Fibroblast of upper back skin (primary cell): ENCODE measurements at places on chromosomes 1 and 21.

DNA sequence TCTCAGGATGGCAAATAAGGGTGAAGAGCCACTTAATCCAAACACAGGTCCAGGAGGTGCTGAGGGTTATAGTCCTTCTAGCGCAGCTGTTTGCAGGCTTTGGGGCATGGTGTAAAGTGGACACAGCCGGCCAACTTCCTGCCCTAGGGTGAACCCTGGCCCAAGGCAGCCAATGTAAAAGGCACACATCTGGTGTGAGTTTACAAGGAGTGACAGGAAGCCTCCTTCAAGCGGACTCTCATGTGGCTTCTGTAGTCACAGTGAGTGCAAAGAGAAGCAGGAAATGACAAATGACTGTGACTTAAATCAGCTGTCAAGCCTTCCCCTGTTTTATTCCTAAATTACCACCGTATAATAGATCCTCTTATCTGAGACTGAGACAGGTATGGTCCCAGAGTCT, 213.0 kb downstream of the CRB1 start:
- DNase-seq: no peak

DNA sequence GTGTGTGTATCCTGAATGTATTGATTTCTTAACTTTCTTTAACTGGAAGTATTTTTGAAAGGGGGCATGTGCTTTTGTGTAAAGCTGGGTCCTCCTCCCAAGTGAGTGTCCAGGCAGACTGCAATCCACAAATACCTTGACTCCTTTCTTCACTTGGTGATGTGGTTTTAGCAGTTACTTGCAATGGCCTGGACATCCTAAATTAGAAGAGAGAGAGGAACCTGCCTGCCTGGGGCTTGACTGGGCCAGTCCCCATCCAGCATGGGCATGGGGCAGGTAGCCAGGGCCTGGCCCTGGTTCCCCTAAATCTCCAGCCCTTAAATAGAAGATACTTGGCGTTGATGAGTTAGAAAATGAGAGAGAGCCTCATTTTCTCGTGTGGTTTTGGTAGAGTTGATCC, 159.7 kb downstream of the PGBD5 start:
- DNase-seq: no peak

- peak; percentile 91 for DNase-seq
Measured at GRCh38 chr1:172826096-172826741, 167.3 kb downstream of the FASLG start.

DNA sequence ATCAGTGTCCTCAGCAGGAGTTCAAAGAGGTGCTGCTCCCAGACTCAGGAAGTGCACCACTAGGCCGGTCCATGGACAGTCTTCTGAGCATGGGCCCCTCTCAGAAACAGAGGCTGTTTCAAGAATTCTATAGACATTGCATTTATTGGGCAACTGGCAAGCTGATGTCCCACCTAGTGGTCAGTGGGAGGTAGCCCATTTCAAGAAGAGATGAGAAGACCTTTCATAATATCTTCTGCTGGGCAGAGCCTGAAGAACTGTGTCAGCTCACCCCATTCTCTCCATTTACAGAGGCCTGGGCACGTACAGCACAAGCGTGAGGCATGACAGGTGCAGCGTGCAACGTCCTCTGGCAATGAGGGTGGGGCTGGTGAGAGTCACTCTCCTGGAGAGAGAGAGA, 216.0 kb downstream of the DYRK1A start:
- DNase-seq: peak; percentile 65

GRCh38 chr1:31101147-31101502, 35.6 kb upstream of the PUM1 start:
- peak; percentile 86 for DNase-seq

DNA sequence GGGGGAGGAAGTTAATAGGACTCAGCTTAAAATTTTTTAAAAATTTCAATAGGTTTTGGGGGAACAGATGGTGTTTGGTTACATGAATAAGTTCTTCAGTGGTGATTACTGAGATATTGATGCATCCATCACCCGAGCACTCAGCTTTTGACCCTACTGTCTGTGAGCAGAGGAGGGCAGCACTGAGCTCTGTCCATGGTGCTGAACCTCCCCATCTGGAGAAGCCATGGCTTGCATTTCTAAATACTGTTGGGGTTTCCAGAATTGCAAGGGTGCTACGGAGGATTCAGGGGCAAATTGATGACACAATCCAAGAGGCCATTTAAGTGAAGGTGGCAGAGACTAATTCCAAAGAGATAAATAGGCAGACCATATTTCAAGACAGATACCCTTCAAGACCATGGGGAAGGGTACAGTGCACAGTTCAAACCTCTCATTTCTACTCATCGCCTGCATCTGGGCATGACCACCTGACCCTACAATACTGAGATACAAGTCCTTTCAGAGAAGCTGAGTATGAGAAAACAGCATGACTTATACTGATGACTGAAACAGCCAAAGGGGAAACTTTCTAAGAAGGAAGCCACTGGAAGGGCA, 17.2 kb downstream of the SYT2 start:
- DNase-seq: peak; percentile 69

DNA sequence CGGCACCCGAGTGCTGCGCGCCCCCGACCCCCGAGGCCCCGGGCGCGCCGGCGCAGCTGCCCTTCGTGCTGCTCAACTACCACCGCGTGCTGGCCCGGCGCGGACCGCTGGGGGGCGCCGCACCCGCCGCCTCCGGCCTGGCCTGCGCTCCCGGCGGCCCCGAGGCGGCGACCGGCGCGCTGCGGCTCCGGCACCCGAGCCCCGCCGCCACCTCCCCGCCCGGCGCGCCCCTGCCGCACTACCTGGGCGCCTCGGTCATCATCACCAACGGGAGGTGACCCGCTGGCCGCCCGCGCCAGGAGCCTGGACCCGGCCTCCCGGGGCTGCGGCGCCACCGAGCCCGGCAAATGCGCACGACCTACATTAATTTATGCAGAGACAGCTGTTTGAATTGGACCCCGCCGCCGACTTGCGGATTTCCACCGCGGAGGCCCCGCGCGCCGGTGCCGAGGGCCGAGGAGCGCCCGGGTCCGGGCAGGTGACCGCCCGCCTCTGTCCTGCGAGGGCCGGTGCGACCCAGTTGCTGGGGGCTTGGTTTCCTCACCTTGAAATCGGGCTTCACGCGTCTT, 49.0 kb downstream of the SIM2 start:
- peak; percentile 28 for DNase-seq

DNA sequence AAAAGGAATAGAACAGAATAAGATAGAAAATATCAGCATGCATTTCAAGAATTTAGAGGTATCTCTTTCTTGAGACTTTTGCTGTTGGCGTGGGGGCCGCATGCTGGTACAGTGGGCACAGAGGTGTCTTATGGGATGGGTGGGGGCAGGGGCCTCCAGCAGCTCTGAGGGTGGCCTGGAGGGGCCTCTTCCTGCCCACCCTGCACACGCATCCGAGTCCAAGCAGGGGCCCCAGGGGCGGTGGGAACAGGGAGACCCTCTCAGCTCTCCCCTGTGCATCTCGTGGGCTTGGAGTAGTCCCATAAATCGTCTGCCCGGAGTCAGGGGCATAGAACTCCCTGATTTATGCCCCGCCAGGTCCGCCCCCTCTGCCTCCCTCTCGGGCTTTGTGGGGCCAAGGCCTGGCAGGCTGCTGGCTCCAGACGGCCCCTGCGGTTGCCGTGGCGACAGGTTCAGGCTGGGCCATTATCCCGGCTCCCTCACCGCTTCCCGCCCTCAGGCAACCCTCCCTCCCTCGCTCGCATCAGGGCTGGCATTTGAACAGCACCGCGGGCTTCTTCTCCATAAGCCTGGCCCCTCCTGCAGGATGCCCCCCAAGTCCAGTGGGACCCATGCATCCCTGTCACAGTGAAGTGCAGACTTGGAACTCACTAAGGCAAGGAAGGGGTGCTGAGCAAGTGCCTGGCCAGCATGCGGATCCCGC, 133.2 kb upstream of the ZBTB40 start:
- no peak for DNase-seq

GRCh38 chr1:4322881-4323280, 331.5 kb upstream of the AJAP1 start:
- no peak for DNase-seq

GRCh38 chr1:167472752-167473521, 45.4 kb downstream of the CD247 start:
- DNase-seq: no peak

DNA sequence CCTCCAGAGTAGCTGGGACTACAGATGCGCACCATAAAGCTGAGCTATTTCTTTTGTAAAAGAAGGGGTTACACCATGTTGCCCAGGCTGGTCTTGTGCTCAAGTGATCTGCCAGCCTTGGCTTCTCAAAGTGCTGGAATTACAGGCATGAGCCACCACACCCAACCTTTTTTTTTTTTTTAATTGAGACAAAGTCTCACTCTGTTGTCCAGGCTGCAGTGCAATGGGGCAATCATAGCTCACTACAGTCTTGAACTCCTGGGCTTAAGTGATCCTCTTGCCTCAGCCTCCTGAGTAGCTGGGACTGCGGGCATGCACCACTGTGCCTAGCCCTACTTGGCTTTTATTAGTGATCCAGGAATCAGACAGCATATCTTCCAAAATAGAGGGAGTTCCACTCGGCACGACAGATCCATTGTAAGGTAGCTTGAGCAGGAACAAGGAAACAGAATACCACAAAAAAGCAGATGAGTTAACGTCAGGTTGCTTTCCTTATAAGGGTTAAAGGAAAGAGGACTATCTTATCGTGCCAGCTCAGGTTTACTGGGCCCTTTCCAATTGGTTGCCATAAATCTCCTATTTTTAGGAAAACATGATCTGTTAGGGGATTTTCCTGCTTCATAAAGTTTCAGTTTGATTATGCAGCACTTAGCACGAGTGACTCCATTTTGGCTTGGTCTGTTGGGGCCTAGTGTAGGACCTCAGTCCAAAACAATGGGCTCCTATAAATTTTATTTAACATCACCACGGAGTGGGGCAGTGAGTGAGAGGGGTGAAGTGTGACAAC, 45.2 kb downstream of the NENF start:
- no peak for DNase-seq

- peak; percentile 20 for DNase-seq
Measured at GRCh38 chr1:101394041-101394440, 157.2 kb downstream of the S1PR1 start.

- DNase-seq: no peak
Measured at GRCh38 chr1:39753132-39754025, 14.7 kb downstream of the PPIE start.

DNA sequence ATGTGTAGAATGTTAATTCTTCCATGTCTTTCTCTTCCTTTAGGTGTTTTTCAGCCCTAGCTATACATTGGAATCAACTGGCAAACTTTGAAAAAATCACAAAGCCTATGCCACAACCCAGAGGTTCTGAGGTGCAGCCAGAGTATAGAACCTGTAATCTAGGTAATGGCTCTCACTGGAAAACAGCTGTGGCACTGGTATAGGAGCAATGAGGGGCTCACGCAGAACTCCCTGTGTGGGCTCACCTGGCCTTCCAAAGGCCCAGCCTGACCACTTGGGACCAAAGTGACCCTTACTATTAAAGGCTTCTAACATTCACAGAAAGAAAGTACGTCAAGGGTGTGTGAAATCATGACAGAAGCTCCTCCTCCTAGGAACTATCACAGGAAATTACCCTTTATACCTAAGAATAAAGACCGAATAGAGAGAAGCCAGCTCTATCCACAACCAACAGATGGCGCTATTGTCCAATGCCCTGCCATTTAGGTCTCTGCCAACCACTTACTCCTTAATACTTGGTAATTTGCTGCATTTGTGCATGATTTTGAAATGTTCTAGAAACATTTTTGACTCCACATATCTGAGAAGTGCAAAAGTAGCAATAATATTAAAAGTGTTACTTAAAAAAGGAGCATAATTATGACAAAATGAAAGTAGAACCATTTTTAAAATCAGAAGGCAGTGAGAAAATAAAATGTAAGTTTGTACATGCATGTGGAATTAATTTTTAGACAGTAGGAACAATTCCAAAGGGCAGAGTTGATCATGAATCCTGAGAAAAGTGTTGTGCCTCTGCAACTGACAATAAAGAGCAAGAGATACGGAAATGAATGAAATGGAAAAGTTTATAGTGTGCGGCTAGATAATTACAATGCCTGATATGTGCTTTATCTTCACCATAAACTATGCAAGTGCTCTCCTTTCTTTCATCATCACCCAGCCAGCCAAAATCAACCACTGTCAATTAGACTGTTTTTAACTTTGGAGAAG, 93.1 kb upstream of the HAO2 start:
- peak; percentile 76 for DNase-seq

DNA sequence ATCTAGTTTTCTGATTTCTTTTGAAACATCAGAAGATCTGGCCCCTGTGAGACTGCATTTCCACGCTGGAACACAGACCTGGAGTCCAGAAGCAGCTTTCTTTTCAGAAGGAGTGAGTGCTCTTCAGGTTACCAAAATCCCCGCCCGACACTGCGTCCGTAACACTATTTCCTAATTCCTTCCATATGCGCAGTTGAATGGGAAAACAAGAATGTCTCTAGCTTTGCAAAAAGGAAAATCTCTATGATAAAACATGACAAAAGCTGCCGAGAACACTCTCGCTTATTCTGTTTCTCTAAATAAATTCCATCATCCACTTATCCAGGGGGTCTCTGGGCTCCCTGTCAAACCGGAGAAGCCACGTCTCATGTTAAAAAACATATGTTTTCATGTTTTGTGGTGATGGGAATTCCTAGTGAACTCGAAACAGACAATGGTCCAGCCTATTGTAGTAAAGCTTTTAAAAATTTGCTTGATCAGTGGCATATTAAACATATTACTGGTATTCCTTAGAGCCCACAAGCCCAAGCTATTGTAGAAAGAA, 67.7 kb downstream of the PLD5 start:
- no peak for DNase-seq

GRCh38 chr1:155012776-155013602, 10.4 kb downstream of the ZBTB7B start:
- DNase-seq: no peak

GRCh38 chr1:53585129-53585528, 125.9 kb downstream of the DMRTB1 start:
- peak; percentile 52 for DNase-seq

DNA sequence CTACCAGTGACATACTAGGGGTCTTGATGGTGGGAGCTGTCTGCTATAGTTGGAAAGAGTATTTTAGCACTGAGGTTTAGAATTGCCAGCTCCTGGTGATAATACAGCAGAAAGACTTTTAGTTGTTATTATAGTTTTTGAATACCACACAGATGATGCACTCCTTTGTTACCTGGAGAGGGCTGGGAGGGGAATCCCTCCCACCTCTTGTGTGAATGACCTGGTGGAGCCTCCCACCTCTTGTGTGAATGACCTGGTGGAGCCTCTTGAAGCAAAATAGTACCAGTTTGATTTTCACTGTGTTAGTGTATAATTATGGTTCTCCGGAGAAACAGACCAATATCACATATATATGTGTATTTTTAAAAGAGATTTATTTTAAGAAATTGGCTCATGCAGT, 3.3 kb downstream of the DISP1 start:
- no peak for DNase-seq
